ENCODE measurements at places on chromosomes 1 and 21. TPM values are rescaled to one million over a fixed set of nuclear protein-coding genes. Genes with fewer than 3 reads are reported as not detected.

Gene CR1L
- total RNA-seq, result not detected

GRCh38 chr1:229273507-229274232 lies 2.8 kb downstream of the RAB4A start:
- DNase-seq, result no peak

DNA sequence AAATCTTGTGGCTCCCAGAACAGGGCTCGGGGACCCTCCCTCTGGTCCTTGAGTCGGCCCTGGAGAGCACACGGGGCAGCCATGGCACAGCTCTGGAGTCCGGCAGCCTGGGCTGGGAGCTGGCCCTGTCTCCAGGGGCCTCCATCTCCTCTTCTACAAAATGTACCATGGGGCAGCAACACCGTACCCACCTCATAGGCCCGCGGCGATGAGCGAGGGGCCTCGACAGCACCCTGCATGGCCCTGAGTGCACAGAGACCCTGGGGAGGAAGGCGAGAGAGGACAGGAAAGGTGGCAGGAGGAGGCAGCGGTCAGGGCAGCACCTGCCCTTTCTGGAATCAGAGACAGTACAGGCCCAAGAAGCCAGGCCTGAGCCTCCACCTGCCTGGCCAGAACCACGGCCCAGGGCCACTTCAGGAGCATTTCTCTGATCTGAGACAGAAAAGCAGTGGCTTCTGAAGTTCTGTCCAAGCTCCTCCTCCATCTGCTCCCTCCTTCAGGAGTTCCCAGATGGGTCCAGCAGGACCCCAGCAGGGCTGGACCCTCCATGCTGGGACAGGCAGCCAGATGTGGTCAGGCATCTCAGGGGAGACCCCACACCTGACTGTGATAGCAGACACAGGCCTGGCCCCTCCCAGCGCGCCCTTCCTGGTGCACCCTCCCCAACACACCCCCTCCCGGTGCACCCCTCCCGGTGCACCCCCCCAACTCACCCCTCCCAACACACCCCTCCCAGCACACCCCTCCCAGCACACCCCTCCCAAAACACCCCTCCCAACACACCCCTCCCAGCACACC lies 75.9 kb upstream of the ARHGEF16 start:
- DNase-seq, result no peak

Gene FCRL6
- total RNA-seq, result not detected

Gene TOR1AIP1
- 80.5 TPM for total RNA-seq

DNA sequence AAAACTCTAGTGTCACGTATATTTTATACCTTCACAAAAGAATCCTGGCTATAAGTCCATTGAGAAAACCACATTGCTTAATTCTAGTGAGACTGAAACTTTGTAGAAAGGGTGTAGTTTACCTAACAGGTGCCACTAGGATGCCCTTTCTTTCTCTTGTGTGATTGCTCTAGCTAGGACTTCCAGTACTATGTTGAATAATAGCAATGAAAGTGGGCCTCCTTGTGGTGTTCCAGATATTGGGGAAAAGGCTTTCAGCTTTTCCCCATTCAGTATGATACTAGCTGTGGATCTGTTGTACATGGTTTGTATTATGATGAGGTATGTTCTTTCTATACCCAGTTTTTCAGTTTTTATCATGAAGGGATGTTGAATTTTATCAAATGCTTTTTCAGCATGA lies 39.7 kb upstream of the CHODL start:
- no peak for DNase-seq

Gene SLC16A4
- 0.39 TPM for total RNA-seq

DNA sequence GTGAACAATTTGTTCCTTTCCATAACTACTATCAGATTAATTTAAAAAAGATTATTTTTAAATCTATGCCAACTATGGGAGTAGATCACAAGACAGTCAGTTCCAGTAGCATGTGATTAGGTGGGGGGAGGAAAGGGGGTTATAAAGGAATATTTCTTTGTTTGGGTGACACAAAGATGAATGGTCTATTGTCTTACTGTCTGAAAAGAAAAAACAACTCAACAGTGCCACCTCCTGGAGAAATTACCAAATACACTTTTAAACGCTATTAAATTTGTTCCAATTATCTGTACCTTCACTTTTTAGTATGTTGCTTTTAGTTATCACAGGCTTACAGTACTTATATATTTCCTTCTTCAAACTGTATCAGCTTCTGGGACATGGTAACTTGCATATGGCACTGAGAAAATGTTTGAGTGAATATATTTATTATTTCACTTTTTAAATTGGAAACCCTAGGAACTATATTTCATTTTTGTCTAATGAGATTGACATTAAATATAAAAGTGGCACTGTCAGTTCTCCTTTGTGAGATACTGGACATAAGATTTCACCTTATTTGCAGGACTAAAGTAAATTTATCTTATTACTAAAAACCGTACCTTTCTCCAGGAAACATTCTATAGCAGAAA lies 1.7 kb upstream of the SORT1 start:
- no peak for DNase-seq

GRCh38 chr1:109926662-109927300 lies 16.1 kb downstream of the CSF1 start:
- DNase-seq, result no peak

GRCh38 chr21:44556879-44557278 lies 1.7 kb downstream of the KRTAP10-3 start:
- no peak for DNase-seq

Gene CDA
- total RNA-seq, result not detected

Gene RNF11
- 29.6 TPM for total RNA-seq

GRCh38 chr1:189696297-189696696 lies 781.4 kb downstream of the BRINP3 start:
- DNase-seq, result no peak

Gene GJB3
- not detected for total RNA-seq

DNA sequence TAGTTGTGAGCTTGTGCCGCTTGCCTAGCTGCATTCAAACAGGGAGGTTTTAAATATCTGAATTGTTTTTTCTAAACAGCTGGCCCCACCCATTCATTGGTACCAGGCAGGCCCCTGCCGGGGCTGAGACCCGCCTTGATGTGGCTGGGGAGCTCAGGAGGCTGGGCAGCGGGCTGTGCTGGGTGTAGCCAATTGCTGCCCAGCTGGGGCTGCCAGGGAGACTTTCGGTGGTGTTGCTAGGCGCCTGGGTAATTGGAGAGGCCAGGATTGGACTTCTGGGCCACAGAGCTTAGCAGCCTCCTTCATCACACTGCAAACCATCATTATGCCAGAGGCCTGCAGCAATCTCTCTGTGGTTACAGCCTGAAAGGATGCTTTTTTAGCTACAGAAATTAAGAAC lies 12.2 kb downstream of the RHBDL2 start:
- no peak for DNase-seq

GRCh38 chr1:153945795-153946621 lies 510 bp downstream of the DENND4B start:
- peak; percentile 63 for DNase-seq

DNA sequence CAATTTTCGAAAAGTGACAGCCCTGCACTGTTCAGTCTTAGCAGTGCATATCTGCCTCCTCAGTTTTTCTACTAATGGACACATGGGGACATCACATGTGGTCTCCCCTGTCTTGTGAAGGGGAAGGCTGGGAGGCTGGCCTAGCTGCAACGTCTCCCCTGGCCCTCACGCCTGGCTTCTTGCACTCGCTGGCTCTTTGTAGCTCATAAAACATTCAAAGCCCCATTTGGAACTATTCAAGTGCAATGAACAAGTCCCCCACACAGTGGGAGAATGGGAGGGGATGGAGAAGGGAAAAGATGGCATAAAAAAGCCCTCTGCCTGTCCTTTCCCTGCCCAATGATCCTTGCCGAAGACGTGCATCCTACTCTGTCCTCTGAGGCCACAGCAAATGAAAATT lies 73.6 kb downstream of the PGBD5 start:
- DNase-seq, result no peak

DNA sequence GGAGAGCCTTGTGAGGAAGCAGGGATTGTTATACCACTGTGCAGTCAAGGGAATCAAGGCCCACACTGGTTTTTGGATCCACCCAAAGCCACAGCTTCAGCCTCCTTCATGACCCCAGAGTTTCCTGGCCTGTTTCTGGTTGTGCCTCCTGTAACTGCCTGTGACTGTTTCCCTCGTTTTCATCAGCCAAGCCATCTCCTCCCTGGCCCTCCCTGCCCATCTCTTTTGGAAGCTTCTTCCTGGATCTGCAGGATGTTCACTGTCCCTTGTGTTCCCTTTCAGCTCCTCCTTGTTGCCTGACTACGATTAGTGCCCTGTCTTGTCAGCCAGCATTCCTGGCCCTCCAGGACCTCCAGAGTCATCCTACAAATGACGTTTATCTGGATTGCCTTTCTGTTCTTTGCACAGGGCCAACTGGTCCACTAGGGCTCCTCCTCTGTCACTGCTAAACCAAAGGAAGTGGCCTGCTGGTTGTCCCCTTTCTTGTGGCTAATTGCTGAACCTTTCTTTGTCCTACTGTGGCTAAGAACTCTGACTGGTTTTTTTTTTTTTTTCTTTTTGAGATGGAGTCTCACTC lies 17.9 kb downstream of the SFT2D2 start:
- no peak for DNase-seq

DNA sequence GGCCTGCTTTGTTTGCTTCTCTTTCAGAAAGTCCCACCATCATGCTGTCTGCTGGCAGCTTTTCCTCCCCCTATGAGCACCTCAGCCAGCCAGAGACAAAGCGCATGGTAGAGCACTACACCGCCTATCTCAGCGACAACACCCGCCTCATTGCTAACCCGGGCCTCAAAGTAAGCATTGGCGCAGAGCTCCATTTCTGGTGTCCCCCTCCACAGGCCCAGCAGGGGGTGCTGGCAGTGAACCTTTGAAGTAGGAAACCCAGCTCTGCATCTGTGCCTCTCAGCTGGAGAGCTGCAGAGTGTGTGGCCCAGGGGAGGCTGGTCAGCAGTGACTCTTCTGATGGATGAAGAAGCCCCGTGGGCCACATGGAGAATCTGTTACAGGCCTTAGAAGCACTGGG lies 81.2 kb upstream of the RAVER2 start:
- DNase-seq, result no peak

DNA sequence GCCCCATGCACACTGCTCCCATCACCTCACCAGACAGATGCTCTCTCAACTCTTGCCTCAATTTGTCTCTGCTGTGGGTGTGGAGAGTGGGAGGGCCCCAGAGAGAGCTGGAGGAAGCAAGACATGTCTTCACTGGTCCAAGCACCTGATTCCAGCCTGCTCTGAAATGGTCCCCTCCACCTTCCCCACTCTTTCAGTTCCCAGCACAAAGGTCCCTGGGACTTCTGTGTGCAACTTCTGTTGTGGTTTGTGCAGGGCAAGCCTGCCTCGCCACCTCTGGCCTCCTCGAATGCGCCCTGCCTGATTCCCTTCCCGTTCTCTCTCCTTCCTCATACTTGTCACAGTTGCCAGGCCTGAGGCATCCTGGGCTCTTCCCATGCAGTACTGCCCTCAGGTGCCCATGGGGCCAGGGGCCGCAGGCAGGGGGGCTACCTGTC lies 119.3 kb downstream of the SYT2 start:
- DNase-seq, result no peak

- no peak for DNase-seq
These were observed 306.2 kb downstream of the FAM72C start for GRCh38 chr1:143665606-143666005.

DNA sequence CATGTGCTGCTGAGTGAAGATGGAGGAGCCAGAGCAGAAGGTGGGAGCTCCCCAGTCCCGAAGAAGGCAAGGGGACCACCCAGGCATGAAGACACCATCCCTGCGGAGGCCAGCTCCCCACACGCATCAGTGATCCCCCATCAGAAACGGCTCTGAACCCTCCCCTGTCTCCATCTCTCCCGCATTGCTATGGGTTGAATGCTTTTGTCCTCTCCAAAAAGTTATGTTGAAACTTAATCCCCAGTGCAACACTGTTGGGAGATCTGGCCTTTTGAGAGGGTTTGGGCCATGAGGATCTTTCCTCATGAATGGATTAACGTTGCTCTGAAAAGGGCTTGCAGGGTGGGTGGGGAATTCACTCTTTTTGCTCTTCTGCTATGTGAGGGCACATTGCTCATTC lies 147.6 kb downstream of the AJAP1 start:
- DNase-seq, result no peak

Gene RAB25
- not detected for total RNA-seq

GRCh38 chr1:18936814-18937481 lies 19.5 kb downstream of the IFFO2 start:
- no peak for DNase-seq

DNA sequence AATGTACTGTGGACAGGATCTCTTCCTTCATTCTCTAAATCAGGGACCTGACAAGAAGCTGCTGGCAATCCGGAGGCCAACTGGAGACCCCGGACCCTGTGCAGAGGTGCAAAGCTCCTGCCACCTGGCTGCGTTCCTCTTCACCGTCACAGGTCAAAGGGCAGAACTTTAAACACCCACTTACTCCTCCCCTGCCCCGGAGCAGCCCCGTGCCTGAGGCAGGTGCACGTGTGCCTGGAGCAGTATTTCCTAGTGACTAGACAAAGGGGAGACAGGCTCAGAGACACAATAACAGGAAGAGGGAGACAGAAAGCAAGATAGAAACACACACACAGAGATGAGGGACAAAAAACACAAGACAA lies 6.6 kb upstream of the PIGC start:
- DNase-seq, result no peak

GRCh38 chr1:162006081-162006480 lies 17.6 kb downstream of the OLFML2B start:
- no peak for DNase-seq

GRCh38 chr1:40633523-40633922 lies 32.0 kb downstream of the RIMS3 start:
- DNase-seq, result no peak

GRCh38 chr1:6267686-6268322 lies 6.9 kb upstream of the GPR153 start:
- DNase-seq, result no peak

- DNase-seq, result peak; percentile 22
These were observed 60.2 kb upstream of the CFAP126 start for GRCh38 chr1:161427733-161428516.

Gene FASLG
- total RNA-seq, result 113 TPM

- DNase-seq, result no peak
These were observed 157.1 kb downstream of the PTPRU start for GRCh38 chr1:29393451-29393826.

DNA sequence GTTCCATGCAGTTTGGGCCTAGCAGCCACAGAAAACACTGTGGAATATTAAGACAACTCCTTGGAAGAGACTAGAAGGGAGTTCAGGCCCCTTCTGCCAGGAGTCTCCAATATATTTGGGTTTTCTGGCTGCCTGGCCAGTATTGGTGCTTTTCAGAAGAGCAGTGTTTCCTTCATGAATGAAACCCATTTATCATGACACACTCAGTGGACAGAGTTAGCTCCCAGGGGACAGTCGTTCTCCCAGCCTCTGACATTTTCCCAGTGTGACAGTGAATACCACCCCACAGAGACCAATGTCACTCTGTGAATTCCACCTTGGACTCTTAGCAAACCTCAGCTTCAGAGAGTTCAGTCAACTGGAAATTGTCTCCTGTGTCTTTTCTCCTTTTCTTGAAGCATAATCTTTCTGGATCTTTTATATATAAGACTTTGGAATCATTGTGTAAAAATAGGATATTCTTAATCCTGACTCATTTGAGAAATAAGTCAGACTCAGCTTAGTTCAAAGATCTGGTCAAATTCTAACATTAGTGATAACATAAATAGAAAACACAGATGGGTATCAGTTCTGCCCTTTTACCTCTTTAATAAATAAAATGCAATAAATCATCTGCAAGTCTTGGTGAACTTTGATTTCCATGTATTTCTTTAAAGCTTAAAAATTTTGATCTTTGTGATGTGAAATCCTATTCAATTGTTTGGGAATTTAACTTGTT lies 40.4 kb downstream of the GNG12 start:
- DNase-seq, result no peak

Gene FCMR
- 24.5 TPM for total RNA-seq
